ENCODE measurements at places on chromosomes 6 and 20.

DNA sequence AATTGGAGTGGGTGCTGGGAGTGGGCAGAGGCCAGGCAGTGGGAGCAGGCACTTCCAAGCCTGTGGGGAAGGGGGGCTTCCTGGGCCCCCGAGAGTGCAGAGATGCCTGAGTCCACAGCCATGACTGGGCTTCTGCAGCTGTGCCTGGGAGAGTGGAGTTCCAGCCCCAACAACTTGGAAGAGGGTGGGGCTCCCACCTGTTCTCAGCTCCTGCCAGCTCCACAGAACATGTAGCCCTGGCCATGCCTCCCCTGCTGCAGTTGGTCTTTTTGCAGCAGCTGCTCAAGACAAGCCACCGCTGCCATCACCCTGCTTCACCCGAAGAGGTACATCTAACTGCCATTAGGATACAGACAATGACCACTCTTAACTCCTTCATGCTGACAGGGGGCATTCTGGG, 1092.3 kb downstream of the KHDRBS2 start:
- no peak overlapping the region for H3K27ac ChIP-seq
- no peaks in the 10 kb centered on the region for H3K36me3 ChIP-seq
- no peaks in the 10 kb centered on the region for H3K4me1 ChIP-seq
- no peaks in the 10 kb centered on the region for H3K27me3 ChIP-seq
- no peak for DNase-seq

DNA sequence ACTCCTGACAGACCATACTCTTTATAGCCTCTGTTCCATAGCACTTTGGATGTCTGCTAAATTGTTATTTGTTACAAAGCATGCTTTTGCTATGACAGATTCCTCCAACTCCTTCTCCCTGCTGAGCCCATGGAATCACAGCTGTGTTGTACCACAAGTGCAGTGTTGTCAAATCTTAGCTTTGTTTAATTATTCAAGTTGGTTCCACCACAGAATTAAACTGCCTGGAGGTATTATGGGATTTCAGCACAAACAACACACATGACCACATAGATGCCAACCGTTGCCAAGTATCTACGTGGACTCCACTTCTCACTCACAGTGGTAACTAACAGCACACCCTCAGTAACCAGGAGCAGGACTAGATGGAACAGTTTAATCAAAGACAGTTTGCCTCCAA, 32.7 kb upstream of the MARCKS start:
- H3K4me3 ChIP-seq = no peak overlapping the region
- no peak for DNase-seq
- peaks cover 5% of the 10 kb centered on the region for H3K4me1 ChIP-seq
- H3K27me3 ChIP-seq = no peaks in the 10 kb centered on the region

GRCh38 chr6:136752554-136752953, 39.7 kb downstream of the MAP3K5 start:
- no peaks in the 10 kb centered on the region for H3K27me3 ChIP-seq
- H3K4me3 ChIP-seq = no peak overlapping the region
- H3K36me3 ChIP-seq = no peaks in the 10 kb centered on the region
- DNase-seq = no peak

- peaks cover 22% of the 10 kb centered on the region for H3K4me1 ChIP-seq
- H3K27ac ChIP-seq = no peak overlapping the region
- no peak overlapping the region for H3K4me3 ChIP-seq
Observed at GRCh38 chr20:53408691-53409446, 184.8 kb downstream of the ZNF217 start.

DNA sequence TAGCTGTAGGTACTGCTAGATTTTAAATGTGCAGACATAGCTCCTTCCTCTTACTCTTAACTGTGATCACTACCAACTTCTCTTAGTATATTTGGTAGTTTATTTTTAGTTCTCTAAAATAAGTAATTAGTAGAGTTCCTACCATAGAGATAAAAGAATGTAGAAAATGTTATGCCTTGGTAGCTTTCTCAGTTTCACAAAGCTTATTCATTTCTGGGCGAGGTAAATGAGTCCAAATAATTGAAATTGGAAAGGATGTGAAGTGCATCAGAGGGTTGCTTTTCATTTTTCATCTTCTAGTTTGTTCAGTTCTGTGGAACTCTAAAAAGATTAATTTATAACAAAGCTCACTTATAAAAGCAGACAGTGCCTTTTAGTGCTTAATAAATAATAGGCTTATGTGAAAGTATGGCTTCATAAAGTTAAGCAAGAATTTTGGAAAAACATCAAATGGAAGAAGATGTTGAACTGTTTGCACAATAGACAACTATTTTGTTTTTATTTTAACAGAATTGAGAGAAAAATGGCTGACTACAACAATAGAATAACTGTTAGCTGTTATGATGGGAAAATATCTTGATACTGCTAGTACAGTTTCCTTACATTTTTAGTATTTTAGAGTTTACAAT, 303.7 kb downstream of the UTRN start:
- H3K27me3 ChIP-seq = no peaks in the 10 kb centered on the region
- no peak overlapping the region for H3K4me3 ChIP-seq
- H3K36me3 ChIP-seq = peaks cover 19% of the 10 kb centered on the region
- H3K4me1 ChIP-seq = peaks cover 2% of the 10 kb centered on the region
- no peak for DNase-seq

DNA sequence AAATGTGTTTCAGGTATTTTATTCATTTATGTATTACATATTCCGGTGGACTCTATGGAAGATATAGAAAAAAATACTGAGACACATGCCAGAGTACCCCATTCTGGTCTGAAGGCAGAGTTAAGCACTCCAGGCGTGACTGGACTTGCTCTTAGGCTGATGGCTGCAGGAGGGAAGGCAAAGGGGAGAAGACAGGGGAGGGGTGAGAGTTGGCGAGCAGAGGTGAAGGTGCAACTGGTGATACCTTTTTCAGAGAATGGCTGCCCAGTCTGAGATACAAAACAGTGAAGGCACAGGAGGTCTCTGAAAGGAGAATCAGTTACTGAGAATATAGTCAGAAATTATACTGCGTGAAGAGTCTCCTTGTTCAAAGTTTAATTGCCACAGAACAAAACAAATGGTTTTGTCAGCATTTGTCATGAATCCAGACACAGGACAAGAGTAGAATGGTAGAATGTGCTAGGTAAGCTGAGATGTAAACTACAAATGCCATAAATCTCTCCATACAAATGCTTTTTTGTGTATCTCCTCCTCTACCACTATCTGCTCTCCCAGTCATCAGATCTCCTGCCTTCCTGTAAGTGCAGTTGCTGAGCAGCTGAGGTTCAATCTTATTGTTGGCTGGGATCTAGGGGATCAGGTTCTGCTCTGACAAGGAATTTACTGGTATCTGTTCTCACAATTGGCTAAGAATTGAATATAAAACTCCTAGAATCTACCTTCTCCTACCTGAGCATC, 104.2 kb upstream of the DST start:
- DNase-seq = no peak
- peaks cover 45% of the 10 kb centered on the region for H3K4me1 ChIP-seq
- H3K4me3 ChIP-seq = no peak overlapping the region
- H3K27me3 ChIP-seq = no peaks in the 10 kb centered on the region
- no peaks in the 10 kb centered on the region for H3K36me3 ChIP-seq

GRCh38 chr20:21548390-21549035, 34.6 kb upstream of the NKX2-2 start:
- peaks cover 59% of the 10 kb centered on the region for H3K27me3 ChIP-seq
- DNase-seq = no peak
- H3K4me1 ChIP-seq = no peaks in the 10 kb centered on the region
- no peaks in the 10 kb centered on the region for H3K36me3 ChIP-seq
- no peak overlapping the region for H3K27ac ChIP-seq

DNA sequence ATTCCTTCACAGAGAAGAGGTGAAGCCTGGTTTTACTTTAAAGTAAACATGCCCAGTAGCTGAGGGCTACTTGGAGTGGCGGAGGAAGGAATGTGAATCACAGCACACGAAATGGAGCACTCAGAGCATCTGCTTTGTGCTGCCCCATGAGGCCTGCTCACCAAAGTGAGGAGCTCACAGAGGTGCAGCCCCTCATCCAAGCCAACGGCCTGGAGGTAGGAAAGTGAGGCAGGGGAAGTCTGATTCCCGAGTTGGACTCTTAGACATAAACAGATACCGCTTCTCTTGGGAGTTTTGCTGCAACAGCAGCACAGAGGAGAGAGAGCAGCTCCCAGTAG, 3.6 kb downstream of the YTHDF1 start:
- H3K27me3 ChIP-seq = no peaks in the 10 kb centered on the region
- no peak overlapping the region for H3K4me3 ChIP-seq
- no peak overlapping the region for H3K27ac ChIP-seq
- peaks cover 28% of the 10 kb centered on the region for H3K36me3 ChIP-seq
- no peak for DNase-seq

DNA sequence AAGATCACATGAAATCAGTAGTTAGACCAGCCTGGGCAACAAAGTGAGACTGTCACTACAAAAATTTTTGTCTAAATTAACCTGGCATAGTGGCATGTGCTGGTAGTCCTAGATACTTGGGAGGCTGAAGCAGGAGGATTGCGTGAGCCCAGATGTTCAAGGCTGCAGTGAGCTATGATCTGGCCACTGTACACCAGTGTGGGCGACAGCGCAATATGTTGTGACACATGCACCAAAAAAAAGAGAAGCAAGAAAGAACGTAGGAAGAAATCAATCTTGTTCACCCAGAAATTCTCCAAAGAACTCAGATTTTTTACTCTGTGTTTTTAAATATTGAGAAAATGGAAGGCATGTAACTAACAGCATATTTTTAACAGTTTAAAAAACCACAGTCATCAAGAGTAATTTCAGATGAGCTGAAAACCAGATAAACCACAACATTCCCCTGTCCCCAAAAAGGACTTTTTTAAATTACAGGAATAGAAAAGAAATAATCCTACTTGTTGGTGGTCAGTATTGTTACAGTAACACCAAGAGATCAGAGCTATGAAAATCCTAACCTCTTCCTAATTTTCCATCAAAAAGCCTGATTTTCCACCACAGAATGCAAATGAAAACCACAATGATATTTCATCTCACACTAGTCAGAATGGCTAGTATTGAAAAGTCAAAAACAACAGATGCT, 240.2 kb downstream of the KHDC1L start:
- H3K27ac ChIP-seq = no peak overlapping the region
- H3K4me1 ChIP-seq = no peaks in the 10 kb centered on the region
- DNase-seq = no peak
- H3K27me3 ChIP-seq = no peaks in the 10 kb centered on the region
- H3K4me3 ChIP-seq = no peak overlapping the region

- DNase-seq = no peak
- H3K4me3 ChIP-seq = no peak overlapping the region
- H3K27ac ChIP-seq = peak overlapping the region; percentile 43
- H3K36me3 ChIP-seq = no peaks in the 10 kb centered on the region
- H3K27me3 ChIP-seq = no peaks in the 10 kb centered on the region
- peaks cover 3% of the 10 kb centered on the region for H3K4me1 ChIP-seq
Observed at GRCh38 chr6:46393161-46393939, 97.9 kb downstream of the RCAN2 start.

DNA sequence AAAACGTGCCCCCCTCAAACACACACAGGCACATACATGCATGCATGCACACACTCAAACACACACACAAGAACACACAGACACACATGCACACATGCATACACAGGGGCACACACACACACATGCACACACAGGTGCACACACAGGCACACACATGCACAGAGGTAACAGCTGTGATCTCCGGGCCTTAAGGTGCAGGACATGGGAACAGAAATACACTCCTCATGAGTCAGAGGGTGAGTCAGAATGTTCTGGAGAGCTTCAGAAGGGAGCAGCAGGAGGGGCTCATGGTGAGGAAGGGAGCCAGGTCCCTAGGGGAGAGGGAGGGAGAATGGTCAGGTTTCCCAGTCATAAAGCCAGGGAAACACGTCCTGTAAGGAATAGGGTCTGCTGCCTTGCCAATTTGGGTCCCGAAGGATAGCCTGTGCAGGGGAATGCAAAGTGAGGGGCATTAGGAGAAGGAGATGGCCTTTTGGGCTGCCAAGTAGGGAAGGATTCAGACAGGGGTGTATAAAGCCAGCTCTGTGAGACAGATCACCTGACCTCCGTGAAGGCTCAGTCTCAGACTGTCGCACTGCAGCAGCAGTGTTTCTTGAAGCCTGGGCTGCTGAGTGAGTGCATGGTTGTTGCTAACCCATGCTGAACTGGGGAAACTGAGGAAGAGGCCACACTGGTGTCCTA, 123.9 kb downstream of the MAFB start:
- no peak overlapping the region for H3K4me3 ChIP-seq
- peaks cover 19% of the 10 kb centered on the region for H3K4me1 ChIP-seq
- DNase-seq = no peak
- H3K27ac ChIP-seq = no peak overlapping the region

DNA sequence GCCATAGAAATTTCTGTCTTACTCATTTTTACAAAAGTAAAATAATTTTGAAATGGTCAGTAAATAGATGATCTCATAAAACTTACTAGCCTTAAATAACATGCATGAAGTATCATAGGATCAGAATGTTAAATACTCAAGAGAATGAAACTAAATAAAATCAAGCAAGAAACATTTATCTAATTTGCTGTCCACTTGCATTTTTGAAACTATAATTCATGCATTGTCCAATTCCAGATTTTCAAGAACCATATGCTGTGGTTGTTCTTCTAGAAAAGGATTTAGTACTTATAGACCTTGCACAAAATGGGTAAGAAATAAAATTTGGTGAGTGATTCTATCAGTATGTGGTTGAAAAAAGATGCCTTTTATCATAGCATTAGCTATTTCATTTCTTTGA, 107.0 kb downstream of the STXBP5 start:
- no peak for DNase-seq
- H3K4me3 ChIP-seq = no peak overlapping the region
- H3K27me3 ChIP-seq = no peaks in the 10 kb centered on the region
- peaks cover 3% of the 10 kb centered on the region for H3K4me1 ChIP-seq
- H3K27ac ChIP-seq = no peak overlapping the region

DNA sequence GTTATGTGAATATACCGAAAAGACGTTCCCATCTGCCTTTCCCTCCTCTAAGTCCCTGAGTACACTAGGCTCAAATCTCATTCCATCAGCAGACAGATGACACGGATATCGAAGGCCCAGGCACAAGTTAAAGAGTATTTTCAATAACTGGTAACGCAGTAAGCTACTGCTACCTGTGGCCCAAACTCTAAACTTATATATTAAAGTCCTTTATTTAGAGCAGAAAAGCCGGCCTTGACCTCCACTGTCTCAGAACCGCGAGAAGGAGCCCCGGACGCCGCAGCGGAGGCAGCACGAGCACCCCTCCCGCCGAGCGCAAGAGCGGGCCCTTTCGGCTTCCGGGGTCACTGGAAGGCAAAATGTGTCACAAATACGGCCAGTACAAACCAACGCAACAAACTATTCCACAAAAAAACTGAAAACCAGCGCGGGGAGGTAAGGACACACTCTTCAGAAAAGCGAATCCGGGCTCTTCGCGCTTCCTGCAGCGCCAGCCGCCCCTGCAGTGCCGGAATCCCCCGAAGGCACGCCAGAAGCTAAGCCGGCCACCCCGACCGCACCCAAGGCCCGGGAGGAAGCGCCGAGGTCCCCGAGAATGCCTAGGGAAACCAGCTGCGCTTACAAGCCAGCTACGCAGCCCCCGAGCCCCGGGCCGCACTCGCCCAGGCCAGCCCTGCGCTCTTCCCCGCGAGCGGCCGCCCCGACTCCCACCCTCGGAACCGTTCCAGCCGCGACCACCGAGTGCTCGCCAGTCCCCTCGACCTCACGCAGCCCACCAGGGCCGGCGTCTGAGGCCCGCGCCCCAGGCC, 681 bp downstream of the DIDO1 start:
- peaks cover 53% of the 10 kb centered on the region for H3K4me1 ChIP-seq
- DNase-seq = no peak
- peak overlapping the region; percentile 98 for H3K4me3 ChIP-seq
- H3K27me3 ChIP-seq = no peaks in the 10 kb centered on the region
- H3K36me3 ChIP-seq = no peaks in the 10 kb centered on the region

GRCh38 chr6:111416529-111416928, 66.5 kb downstream of the REV3L start:
- peak overlapping the region; percentile 47 for H3K27ac ChIP-seq
- H3K4me3 ChIP-seq = no peak overlapping the region
- no peaks in the 10 kb centered on the region for H3K27me3 ChIP-seq
- H3K36me3 ChIP-seq = peaks cover 7% of the 10 kb centered on the region
